Panc1 (cell line): ENCODE measurements at places on chromosomes 4 and X.

DNA sequence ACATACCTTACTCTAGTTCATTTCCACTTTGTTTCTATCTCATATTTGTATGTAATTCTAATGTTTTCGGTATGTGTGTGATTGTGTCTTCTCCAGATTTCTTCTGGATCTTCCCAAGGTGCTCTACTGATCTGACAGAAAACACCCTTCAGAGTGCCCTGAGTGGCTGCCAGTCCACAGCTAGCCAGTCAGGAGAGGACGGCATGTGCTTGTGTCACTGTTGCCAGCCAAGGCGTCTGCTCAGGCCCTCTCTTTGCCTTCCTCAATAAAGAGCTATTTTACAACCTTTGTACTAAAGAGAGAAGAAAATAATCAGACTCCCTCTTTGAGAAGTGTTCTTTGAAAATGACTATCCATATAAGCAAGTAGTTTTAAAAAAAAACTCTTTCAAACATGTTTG is 29.0 kb downstream of the CD99L2 start:
- no peak for DNase-seq

- DNase-seq: no peak
Measured at GRCh38 chrX:113977887-113978286, 606.0 kb upstream of the HTR2C start.

DNA sequence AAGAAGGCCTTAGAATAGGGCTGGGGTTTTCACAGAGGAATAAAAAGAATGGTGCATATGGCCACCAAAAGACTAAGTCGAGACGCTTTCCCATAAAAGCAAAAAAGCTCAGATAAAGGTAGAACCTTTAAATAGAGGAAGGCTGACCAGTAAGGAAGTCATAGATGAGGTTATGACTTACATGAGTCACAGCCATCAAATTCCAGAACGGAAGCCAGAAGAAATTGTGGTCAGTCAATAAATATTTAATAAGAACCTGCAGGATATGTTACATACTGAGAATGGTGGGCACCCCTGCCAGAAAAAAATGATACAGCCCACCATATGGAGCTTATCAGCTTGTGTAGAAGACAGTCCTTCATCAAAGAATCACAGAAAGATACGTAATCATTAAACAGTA is 120.1 kb downstream of the MANBA start:
- no peak for DNase-seq

DNA sequence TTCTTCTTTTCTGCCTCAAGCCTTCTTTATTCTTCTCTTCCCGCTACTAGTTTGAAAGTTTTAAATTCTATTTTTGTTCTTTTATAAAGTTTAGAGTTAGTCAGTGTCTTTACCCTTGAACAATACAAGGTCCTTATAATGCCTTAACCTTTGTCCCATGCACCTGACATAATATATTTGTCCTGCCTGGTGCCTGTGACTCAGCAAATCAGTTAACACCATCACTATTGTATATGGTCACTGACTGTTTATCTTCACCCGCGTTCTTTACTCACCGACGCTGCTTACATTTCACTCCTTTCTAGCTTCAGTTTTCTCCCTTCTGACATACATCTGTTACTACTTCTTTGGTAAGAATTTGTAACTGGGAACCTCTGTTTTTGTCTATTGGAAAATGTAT is 5.7 kb downstream of the SMIM20 start:
- DNase-seq: no peak

- DNase-seq: no peak
Measured at GRCh38 chr4:122960611-122961000, 38.2 kb upstream of the NUDT6 start.

GRCh38 chrX:9848718-9849479 is 62.7 kb downstream of the SHROOM2 start:
- DNase-seq: no peak

GRCh38 chrX:47156611-47157520 is 11.8 kb downstream of the RBM10 start:
- no peak for DNase-seq

- peak; percentile 17 for DNase-seq
Measured at GRCh38 chrX:140918398-140919038, 83.9 kb upstream of the SPANXB1 start.

DNA sequence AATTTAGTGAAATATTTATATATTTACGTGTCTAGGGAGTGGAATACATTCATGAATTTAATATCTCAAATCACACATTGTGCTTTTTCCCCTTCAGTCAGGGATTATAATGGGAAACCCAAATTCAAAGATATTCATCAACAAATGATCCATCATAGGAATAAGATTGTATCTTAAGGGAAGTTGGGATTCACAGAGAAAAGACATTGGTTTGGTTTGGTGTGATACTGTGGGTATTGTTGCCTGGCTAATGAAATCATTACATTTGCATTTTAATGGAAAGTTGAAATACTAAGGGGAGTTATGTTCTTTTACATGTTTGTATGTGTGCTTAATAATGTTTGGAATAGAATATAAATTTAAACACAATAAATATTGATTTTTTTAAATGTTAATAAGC is 1.7 kb downstream of the TET2 start:
- DNase-seq: no peak

GRCh38 chr4:137558951-137559350 is 26.7 kb upstream of the PCDH18 start:
- DNase-seq: no peak

- DNase-seq: no peak
Measured at GRCh38 chrX:140434347-140434746, 70.5 kb downstream of the SOX3 start.

- no peak for DNase-seq
Measured at GRCh38 chr4:27350161-27350560, 489.5 kb downstream of the STIM2 start.

- no peak for DNase-seq
Measured at GRCh38 chr4:70473679-70474078, 1.7 kb downstream of the MUC7 start.
